ENCODE measurements at places on chromosomes 12 and 14.

DNA sequence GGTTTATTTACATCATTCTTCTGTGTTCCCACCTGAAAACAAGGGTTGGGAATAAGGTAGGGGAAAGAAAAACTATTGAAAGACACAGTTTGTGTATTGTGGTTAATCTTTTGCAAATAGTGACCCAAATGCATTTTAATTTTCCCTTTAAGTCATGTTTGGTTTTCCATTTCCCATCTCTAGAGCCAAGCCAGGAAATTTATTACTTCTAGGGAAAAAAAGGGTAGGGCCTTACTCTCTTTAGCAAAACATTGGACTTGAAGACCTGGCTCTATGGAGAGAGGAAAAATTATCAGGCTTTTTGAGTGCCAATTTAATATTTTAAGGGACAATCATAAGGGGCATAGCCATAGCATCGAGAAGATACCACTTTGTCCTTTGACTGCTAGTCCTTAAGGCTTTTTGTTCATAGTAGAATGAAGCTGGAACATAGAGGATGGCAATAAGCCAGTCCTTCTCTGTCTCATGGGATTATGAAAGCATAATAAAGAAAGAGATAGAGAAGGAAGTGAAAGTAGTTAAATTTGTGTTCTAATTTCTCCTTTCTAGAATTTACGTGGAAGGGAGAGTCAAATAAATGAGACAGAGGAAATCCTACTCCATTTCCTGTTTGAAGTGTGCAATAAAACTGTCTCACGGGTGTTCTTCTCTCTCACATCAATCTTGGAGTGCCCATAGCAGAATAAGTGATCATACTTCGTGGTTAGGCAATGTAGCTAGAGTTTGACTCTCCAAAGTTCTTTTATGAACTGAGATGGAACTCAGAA is 50.9 kb upstream of the PPFIA2 start:
- no peak for DNase-seq

GRCh38 chr12:14275886-14276285 is 89.6 kb upstream of the ATF7IP start:
- DNase-seq = no peak

DNA sequence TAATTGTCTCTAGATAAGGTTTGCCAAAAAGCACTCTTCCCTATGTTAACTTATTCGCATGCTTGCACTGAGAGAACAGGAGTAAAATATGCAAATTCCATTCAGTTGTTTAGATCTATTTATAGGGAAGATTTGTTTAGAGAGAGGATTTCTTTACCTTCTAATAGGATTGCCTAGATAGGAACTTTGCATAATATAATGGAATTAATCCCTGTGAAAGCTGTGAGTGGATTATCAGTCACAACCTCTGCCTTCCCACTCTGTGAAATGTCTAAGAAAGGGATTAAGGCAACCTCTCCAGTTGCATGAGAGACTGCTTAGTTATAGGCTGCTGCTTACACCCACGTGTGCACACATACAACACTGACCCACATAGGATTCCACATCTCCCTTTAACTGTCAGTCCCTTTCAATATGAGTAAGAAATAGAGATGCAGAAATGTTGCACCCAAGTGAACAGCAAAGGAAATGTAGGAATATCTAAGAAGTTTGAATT is 83.2 kb downstream of the ALG10B start:
- DNase-seq = no peak

- no peak for DNase-seq
These were observed 12.4 kb upstream of the ETFBKMT start for GRCh38 chr12:31647086-31647491.

GRCh38 chr12:125533434-125534029 is 468.3 kb downstream of the AACS start:
- peak; percentile 67 for DNase-seq

GRCh38 chr14:59454139-59454538 is 11.0 kb downstream of the GPR135 start:
- DNase-seq = no peak

DNA sequence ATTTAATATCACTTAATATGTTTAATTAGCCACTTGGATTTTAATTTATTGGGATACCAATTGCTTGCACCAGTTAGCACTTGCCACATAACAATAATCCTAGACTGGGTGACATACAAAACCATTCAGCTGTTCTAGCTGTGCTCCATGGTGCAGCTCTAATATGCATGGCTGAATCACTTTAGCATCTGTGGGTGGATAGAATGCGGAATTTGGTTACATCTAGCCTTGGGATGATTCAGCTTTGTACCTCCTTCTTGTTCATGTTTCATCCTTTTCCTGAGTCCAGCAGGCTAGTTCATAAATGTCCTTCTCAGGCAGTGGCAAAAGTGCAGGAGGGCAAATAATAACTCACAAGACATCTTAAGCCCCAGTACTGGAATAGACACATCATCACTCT is 1263.0 kb downstream of the LRFN5 start:
- DNase-seq = no peak

DNA sequence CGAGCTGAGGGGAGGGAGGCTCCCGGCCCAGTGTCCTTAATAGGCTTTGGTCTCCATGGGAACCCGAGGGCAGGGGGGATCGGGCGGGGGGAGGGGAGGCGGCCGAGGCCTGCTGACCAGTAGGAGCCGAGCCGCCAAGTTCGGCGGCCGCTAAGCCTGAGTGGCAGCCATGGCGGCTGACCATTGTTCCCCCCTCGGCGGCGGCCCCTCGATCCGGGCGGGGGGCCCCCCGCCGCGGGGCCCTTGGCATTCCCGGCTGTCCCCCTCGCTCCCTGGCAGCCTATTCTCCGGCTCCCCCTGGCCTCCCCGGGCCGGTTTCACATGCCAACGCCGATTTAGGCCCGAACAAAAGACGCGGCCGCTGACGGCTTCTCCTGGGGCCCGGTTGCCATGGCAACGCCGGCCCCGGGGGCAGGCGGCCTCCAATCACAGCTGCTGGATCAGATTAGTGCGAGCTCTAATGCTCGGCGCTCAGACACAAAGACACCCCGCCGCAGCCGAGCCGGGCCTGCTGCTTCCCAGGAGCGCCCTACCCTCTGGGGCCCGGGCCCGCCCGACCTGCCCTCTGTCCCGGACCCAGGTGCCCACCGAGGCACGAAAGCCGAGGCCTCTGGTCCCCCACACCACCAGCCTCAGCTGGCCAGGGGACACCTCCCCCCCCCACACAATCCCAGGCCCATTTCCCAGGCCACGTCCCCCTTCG is 7.3 kb downstream of the MSI1 start:
- DNase-seq = peak; percentile 94

GRCh38 chr14:49984424-49984823 is 91.5 kb downstream of the ARF6 start:
- DNase-seq = no peak

- DNase-seq = no peak
These were observed 88.5 kb downstream of the GPR135 start for GRCh38 chr14:59376686-59377085.

GRCh38 chr12:69324797-69325466 is 23.2 kb upstream of the LYZ start:
- no peak for DNase-seq

DNA sequence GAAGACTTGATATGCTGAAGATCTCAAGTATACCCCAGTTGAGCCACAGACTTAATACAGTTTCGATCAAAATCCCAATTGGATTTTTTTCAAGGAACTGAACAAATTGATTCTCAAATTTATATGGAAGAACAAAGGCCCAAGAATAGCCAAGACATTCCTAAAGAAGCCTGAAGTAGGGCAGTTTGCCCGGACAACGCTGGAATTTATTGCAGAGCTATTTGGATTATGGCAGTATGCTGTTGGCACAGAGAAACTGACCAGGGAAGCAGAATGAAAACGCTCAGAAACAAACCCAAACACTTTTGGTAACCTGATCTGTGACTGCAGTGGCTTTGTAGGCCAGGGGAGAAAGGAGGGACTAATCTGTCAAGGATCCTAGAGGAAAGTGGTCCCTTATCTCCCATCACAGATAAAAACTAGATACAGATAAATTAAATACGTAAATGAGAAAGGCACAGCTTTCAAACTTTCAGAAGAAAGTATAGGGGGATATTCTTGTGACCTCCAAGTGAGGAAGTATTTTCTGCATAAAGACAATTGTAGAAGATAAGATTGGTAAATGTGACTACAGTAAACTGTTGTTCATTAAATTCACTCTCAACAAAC is 35.9 kb upstream of the GSC start:
- no peak for DNase-seq

DNA sequence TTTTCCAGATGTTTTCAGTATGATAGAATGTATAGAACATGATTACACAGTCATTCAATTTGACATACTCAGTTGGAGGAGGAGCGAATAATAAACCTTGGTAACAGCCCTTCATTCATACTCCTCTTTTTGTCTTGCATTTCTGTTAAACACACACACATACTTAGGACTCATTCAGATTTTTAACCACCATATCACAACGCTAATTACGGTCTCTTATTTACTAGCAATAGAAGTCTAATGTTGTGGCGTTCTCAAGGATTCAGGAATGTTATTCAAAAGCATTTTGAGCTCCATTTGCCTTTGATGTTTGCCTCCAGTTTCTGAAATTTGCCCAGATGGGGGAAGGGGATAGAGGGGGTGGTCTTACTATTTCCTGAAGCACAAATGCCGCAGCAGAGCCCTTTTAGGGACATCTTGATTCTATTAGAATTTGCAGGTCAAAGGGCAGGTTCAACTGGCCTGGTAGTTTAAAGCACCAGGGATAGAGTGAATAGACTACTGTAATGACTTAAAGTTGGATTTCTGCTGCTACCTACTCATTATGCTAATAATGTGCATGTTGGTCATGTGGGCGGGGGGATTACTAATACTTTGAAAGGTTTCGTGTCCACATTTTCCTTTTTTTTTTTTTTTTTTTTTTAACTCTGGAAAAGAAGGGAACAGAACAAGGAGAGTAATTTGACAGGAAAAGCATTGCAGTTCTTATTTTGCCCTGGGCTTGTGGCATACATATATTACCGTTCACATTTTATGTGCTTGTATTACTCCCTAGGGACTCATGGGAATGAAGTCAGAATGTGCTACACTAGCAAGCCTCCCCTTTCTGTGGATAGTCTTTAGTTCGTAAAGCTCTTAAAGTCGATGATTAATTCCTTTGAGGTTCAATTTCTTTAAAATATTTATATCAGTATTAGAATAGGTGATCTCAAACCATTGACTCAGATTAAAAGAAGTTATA is 226.8 kb downstream of the FBXL14 start:
- DNase-seq = no peak

DNA sequence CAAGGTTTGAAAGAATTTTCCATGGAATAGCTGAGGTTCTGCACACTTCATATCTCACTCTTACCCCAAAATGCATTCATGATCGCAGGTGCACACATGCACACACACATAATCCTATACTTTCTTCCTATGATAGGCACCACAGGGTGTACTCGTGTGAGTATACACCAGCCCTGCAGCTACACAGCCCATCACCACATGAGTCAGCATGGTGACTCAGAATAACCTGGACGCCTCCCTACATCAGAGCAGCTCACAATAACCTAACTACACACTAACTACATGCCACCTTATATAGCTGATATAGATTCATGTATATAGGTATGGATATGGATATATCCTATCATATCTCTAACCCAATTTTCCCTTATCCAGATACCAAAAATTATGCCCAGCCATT is 850.2 kb upstream of the TMEM132C start:
- DNase-seq = no peak

- no peak for DNase-seq
These were observed 15.4 kb downstream of the BEGAIN start for GRCh38 chr14:100571837-100572236.
